ENCODE measurements at places on chromosomes 7 and 10.

GRCh38 chr7:157490465-157490912 is 153.7 kb downstream of the DNAJB6 start:
- peak; percentile 76 for DNase-seq

DNA sequence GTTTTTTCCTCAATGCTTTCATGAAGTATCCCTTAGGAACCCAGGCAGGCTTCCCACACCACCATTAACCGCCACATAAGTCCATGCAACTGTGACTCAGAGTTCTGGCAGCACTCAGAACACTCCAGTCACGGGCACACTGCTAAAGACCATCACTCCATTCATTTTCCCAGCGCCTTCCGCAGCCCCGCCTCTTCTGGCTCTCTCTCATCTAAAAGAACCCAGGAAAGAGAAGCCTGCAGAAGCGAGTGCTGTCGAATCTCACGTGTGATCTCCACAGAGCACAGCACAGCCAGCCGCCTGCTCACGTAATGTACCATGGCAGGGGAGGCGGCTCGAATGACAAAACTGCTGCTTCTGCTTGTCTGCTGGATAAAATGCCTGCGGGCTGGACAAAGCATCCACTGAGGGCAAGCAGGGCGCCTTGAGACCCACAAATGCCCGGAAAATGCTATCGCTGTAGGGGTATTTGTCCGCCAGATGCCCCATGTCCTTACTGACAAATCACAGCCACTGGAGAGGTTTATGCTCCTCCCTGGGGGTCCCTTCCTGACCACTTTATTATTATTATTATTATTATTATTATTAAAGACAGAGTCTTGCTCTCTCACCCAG is 1.8 kb downstream of the PSMG3 start:
- DNase-seq = peak; percentile 91

GRCh38 chr7:46586406-46586805 is 665.3 kb upstream of the IGFBP3 start:
- no peak for DNase-seq

GRCh38 chr10:78944723-78945312 is 123.9 kb upstream of the ZMIZ1 start:
- DNase-seq = peak; percentile 95

GRCh38 chr10:3398825-3399646 is 226.5 kb upstream of the PITRM1 start:
- peak; percentile 34 for DNase-seq

GRCh38 chr7:120276720-120277119 is 3.7 kb downstream of the KCND2 start:
- no peak for DNase-seq

DNA sequence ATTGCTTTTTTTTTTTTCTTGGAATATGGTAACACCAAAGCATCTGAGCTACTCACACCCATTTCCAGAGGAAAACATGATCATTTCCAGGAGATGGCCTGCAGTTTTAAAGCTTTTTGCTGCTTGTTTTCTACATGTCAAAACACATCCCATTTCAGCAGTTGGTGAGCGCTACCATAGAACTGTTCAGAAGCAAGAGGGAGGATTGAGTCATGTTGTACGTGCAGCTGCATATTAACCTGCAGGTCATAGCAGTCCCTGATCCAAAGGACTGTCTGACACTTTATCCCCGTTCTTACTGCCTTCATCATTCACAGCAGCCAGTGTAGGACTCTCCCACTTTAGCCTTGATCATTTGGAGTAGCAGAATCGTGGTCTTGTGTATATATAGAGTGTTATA is 124.6 kb downstream of the AUTS2 start:
- no peak for DNase-seq

DNA sequence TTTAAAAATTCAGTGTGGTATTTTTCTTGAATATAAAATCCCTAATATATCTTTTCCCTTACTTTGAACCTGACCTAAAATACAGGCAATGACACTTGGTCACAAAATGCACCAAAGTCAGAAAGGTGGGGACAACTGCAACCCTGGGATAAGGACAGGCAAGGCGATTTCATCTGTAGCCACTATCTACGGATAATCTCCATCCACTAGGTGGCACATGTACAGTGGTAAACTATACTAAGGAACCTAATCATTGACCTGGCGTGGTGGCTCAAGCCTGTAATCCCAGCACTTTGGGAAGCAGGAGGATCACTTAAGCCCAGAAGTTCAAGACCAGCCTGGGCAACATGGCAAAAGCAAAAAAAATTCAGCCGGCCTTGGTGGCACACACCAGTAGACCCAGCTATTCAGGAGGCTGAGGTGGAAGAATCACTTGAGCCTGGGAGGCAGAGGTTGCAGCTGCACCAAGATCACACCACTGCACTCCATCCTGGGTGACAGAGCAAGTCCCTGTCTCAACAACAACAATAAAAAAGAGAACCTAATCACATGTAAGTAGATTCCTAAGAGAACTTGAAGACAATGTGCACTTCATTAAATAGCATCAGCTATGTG is 98.9 kb downstream of the KMT2C start:
- DNase-seq = peak; percentile 49

DNA sequence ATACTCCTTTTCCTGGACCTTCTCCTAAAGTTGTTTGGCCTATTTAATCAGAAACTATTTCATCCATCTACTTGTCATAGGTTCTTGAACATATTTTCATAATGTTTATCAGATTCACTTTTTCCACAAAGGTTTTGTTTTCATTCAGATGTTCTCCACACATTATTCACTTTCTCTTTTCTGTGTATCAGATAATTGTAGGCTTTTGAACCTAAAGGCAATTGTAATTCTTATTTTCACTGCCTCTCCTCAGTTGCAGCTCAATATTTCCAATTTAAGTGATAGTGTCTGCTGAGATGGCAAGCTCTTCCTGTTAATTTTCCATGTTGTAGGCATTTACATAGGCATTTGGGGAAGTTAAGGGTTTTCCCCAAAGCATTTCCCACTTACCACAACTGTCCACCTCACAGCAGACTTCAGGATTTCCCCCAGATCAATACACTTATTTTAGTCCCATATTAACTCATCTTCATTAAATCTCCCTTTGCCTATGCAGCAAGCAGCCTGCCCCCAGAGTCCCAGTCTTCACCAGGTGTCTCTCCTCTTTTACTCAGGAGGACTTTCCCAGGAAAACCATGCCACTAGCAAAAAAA is 12.3 kb upstream of the IKZF1 start:
- DNase-seq = no peak

DNA sequence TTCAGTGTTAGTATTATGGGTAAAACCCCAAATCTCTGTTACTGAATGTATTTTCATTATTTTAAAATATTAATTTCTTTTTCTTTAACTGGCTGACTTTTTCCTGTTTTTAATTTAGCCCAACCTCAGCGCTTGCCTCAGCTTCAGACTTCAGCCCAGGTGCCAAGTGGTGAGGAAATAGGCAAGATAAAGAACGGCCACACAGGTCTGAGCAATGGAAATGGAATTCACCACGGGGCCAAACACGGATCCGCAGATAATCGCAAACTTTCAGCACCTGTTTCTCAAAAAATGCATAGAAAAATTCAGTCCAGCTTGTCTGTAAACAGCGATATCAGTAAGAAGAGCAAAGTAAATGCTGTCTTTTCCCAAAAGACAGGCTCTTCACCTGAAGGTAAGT is 57.5 kb downstream of the MDFIC start:
- no peak for DNase-seq

GRCh38 chr10:112852306-112852705 is 97.7 kb upstream of the TCF7L2 start:
- no peak for DNase-seq

GRCh38 chr10:92173996-92174395 is 116.9 kb downstream of the CPEB3 start:
- DNase-seq = no peak

DNA sequence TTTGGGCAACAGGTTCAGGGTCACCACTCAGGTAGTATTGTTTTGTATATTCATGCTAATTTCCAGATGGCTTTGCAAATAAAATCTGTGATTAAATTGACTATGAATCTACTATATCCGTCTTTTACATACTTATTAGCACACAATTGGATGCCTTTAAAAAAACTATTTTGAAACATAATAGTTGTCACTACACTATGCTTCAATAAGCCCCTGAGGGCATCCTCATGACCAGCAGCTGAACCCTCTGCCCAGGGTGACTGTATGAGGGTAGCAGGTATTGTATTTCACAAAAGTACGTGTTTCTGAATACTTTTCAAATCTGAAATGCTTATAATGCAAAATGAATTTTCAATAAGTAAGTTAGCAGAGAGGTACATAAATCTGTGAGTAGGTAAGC is 97.3 kb downstream of the DNAH11 start:
- DNase-seq = no peak

DNA sequence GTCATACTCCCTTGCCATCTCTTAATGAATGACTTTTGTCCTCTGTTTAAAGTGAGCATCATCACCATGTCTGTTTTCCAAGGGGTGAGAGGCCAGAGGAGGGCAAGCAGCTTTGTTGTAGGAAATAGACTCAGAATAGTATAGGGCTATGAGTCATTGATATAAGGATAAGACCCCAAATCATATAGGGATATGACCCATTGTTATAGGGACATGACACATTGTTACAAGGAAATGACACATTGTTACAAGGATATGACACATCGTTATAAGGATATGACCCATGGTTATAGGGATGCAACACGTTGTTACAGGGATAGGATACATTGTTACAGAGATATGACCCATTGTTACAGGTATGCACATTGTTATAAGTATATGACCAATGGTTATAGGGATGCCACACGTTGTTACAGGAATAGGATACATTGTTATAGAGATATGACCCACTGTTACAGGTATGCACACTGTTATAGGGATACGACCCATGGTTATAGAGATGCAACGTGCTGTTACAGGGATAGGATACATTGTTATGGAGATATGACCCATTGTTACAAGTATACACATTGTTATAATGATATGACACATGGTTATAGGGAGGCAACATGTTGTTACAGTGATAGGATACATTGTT is 311.1 kb upstream of the ADARB2 start:
- DNase-seq = no peak

GRCh38 chr7:44117801-44118429 is 5.4 kb downstream of the POLD2 start:
- DNase-seq = peak; percentile 33

GRCh38 chr10:2714597-2714996 is 352.8 kb upstream of the PFKP start:
- DNase-seq = no peak

- peak; percentile 52 for DNase-seq
Observed at GRCh38 chr10:74922921-74923320, 96.5 kb downstream of the KAT6B start.

DNA sequence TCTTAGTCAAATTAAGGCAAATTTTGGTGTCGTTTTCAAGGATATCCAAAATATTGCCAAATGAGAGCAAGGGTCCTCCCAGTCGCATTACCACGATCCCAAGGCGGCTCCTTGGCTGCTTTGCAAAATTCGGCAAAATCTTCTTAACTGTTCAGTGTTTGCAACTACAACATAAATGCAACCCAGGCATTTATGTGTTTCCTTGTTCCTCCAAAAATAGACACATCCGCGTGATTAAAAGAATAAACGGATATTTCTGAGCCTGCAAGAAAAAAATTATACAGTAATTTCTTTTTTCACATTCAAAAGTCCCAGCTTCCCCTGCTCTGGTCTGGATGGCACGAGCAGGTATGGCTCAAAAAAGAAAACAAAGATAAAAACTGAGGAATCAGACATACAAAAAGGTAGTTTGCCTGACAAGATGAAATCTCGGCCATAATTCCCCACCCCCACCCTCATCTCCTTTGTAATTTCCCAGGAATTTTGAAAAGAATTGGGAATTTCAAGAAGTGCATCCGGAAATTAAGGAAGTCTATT is 6.0 kb downstream of the SKIDA1 start:
- DNase-seq = no peak

DNA sequence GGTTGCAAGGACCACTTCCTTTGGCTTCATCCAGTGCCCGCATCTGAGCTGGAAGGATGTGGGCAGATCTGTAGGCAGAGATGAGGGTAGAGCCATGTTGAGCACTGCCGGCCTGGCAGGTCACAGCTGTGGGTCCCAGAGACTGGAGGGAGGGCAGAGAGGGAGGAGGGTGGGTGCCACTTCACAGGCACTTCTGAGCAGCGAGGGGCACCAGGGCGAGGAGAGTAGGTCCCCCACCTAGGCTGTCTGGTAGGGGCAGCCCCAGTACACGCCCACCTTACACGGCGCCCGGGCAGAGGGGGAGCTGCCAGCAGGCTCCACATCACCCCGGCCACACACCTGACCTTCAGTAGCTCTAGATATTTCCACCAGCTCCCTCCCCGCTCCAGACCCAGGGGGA is 473.0 kb upstream of the FOXK1 start:
- DNase-seq = no peak

DNA sequence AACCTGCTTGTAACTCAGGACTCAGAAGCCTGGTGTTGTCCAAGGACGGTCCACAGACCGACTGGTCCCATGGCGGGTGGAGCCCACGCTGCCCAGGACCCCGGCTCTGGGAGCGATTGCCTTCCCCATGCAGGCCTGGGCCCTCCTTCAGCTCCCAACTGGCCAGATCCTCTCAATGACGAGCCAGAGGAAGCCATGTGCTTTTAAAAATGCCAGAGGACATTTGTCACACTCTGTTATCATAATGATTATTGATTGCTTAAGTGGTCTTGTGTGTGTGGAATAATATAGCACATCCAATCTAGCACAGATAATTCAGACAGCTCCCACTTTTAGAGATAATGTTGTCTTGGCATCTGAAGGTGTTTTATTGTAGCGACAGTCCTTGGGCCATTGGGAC is 22.6 kb upstream of the OGDHL start:
- DNase-seq = no peak

DNA sequence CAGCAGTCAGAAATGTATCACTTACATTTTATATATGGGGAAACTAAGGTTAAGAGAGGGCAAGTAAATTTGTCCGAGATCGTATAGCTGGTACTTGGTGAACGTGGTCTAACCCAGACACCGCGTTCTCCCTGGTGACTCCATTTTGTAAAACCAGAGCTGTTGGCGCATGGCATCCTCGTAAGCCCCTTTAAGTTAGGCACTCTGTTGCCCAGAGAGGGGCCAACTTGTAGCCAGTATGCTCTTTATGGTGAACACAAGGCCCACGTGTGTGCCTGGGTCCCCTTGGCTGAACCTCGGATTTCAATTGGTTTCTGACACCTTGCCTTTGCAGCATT is 39.7 kb upstream of the ZNF518A start:
- DNase-seq = no peak

- no peak for DNase-seq
Observed at GRCh38 chr7:145360511-145361100, 524.8 kb upstream of the TPK1 start.

DNA sequence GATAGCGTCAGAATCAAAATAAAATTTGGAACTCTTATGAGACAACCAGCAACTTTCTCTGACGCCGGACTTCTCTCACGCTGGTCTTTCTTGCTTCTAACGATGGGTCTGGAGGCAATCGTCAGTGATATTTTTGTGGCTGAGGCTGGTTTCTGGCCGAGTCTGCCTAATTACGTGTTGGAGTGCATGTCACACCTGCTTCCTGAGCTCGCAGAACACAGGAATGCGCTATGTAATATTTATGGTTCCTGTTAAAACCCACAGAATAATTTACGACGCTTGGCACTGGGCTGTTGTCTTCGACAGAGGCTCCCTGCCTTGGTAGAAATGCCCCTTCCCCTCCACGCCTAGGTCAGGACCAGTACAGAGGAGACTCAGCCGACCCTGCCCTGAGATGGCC is 64.9 kb downstream of the NPTX2 start:
- DNase-seq = no peak
